ENCODE measurements at places on chromosomes 1 and 21.

DNA sequence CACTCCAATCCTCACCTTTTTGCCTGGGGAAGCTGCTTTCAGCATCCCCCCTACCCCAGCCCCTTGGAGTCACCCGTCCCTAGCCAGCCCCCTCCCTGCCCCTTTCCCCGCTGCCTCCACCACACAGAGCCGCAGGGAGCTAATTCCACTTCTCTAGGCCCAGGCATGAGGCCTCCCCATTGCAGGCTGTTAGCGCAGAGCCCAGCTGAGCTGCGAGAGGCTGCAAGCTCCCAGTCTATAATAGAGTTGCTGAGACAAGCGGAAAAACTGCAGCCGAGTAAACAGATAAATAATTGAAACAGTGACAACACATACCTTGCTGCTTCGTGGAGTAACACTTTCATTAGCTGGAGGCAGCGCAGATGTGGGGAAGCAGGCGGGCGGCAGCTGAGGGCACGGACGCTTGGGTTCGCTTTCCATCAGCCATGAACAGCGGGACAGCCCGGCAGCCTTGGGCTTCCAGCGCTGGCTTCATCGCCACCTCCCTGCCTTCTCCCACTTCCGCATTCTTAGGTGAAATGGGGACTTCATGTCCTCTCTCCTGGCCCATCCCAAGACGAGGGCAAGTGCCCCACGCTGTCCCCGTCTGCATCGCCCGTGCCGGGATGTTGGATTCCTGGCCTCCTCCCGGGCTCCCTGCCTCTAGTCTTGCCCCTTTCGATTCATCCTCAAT is 183.3 kb downstream of the IGSF21 start:
- no peak for DNase-seq

GRCh38 chr1:167161242-167161641 is 59.4 kb upstream of the POU2F1 start:
- no peak for DNase-seq

DNA sequence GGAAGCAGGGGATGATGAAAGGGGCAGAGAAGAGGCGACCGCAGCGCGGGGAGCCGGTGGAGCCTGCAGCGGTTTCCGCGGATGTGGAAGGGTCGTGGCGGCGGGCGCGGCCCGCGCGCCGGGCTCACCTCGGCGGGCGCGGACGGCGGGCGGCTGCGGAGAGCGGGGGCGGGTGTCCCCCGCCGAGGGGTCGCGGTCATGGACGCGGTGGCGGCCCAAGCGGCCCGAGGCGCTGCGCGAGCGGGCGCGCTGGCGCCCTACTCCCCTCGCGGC is 572 bp downstream of the LPGAT1 start:
- DNase-seq = no peak

GRCh38 chr1:111825217-111825616 is 69.5 kb downstream of the DDX20 start:
- DNase-seq = no peak

DNA sequence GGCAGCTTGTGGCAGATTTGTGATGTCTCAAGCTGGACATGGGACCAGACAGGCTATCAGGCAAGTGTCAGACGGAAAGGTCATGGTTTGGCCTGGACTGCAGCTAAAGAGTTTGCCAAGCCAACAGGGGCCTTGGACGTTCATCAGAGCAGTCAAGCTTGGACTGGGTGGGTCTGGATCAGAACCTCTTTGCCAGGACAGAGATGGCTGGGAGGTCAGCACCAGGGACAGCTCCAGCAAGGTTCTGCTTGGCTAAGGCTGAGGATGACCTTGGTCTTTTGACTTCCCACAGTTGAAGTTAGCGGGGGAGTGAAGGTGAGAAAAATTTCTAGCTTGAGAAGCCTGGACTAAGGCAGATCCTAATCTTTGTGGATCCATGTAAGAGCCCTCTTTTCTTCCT is 68.1 kb downstream of the GRIK3 start:
- no peak for DNase-seq

Data from GDM1 (cell line).